ENCODE measurements at places on chromosomes 11 and 22. TPM values are rescaled to one million over a fixed set of nuclear protein-coding genes. Genes with fewer than 3 reads are reported as not detected.

DNA sequence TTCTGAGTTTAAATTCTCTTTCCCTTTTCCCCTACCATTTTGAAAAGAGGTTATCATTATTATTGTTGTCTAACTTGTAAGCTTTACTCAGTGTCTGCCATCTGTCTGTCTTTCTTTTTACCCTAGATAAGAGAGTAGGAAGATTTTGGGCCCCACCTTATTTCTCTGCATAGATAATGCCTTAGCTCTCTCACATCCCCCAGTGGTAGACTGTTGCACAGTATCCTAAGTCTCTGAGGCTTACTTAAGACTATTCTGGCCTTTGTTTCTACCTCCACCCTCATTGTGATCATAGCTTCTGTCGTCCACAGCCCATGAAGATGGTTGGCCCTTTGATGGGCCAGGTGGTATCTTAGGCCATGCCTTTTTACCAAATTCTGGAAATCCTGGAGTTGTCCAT is 3.6 kb upstream of the OR51L1 start:
- no peak for DNase-seq

GRCh38 chr11:44434191-44434590 is 124.3 kb upstream of the ALX4 start:
- no peak for DNase-seq

- DNase-seq, result no peak
These were observed 20.8 kb upstream of the DLAT start for GRCh38 chr11:112004389-112004788.

GRCh38 chr11:42243385-42243784 is 783.9 kb upstream of the LRRC4C start:
- no peak for DNase-seq

- no peak for DNase-seq
These were observed 28.4 kb downstream of the ARHGAP32 start for GRCh38 chr11:129163714-129164164.

GRCh38 chr22:28034760-28035401 is 115.8 kb upstream of the PITPNB start:
- no peak for DNase-seq

DNA sequence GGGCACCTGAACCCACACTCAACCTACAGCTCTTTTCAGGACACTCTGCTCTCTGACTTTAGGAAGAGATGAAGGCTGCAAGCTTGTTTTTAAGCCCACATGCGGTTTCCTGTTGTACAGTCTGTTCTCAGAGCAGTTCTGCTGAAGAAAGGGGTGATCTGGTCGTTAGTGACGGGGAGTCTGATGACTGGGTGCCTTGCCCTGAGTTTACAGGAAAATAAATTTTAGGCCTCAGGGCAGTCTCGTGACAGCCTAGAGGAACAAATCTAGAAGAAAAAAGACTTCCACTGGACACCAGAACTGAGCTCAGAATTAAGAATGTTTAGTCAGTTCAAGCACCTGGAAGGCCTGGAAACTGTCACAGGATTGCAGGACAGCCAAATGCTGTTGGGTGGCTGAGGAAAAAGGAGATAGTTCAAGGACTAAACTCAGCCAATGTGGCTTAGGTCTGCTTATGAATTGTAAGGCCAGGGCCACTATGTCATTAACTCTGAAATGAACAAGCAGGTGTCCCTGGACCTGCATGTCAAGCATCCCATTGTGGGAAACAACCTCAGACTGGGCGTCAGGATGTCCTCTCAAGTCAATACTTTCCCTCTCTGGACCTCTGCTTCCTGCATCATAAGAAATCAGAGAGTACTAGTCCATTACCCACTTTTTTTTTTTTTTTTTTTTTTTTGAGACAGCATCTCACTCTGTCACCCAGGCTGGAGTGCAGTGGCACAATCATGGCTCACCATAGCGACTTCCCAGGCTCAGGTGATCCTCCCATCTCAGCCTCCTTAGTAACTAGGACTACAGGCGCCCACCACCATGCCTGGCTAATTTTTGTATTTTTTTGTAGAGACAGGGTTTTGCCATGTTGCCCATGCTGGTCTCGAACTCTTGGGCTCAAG is 5.7 kb downstream of the PIK3IP1 start:
- DNase-seq, result peak; percentile 43

GRCh38 chr22:50603511-50604255 is 3.1 kb downstream of the MAPK8IP2 start:
- no peak for DNase-seq

GRCh38 chr22:17237038-17237668 is 17.9 kb upstream of the ADA2 start:
- no peak for DNase-seq

DNA sequence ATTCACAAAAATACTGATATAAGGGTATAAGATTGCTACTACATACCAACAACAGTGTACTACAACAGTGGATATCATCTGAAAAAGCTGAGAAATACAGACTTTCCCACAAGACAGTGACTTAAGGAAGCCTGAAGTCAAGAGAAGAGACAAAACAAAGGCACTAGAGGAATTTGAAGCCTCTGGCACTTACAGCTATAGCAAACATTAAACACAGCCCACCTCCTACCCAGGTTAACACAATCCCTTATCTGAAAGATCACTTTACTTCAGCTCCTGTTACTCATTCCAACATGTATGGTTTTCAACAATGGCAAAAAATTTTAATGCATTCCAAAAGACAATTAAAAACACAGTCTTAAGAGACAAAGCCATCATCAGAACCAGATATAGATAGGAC is 388.5 kb downstream of the JRKL start:
- no peak for DNase-seq

DNA sequence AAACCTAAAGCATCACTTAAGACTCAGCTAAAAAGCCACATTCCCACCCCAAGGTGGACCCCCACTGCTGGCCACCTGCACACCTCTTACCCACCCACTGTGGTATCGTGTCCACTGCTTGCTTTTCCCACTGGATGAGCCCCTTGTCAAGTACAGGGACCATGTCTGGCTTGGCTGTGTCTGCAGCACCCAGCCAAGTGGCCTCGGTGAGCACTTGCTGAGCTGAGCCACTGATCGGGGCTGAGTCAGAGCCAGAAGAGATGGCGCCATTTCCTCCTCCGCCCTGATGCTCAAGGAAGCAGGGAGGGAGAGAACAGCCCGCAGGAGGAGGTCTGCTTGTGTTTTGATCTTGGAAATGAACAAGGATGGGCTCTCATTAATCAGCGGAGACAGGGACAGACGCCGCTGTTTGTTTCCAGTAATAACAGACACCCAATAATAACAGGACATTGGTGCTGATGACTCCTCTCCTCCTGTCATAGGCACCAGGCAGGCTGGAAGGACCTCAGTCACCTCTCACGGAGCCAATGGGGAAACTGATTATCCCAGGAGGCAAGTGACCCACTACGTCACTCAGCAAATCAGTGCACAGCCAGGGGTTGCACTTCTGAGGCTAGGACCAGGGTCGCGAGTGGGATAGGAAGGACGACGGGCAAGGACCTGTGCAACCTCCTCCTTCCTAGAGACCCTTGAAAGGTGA is 85.2 kb upstream of the RTL6 start:
- DNase-seq, result peak; percentile 12

- peak; percentile 76 for DNase-seq
These were observed 10.0 kb downstream of the OR51L1 start for GRCh38 chr11:5004424-5005274.

DNA sequence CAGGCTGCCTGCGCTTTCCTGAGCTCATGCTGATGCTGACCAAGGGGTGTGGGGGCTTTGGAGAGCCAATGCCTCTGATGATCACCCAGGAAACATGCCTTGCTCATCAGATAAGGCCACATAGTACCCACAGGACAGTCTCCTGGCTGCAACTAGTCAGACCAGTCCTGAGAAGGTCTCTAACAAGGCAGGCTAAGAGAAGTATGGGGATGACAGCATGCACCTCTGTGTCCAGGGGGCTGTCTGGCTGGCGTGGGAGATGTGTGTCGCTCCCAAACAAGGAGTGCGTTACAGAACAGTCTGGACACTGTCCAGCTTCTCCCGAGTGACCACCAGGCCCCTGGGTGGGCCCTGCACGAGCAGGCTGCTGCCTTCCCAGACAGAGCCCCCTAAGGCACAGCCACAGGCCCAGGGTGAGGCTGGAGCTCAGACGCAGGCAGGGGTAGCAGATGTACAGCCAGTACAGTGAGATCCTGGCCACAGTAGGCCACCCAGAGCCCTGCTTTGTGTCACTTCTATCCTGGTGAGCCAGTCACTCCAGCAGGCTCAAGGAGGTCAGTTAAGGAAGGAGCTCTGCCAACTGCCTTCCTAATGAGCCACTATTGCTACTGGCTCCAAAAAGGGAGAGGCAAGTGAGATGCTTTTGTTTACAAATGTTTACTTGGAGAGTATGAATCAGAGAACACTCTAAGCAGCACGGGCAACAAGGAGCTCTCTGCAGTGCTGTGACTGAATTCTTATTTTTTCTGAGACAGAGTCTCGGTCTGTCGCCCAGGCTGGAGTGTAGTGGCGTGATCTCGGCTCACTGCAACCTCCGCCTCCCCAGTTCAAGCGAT is 66.0 kb upstream of the CLTCL1 start:
- DNase-seq, result no peak

- no peak for DNase-seq
These were observed 22.4 kb downstream of the C22orf23 start for GRCh38 chr22:37930952-37931440.

The MS4A2 gene
- 4.1 TPM for total RNA-seq

The SERPING1 gene
- 224 TPM for total RNA-seq

The C11orf52 gene
- total RNA-seq, result 3.2 TPM

The MFRP gene
- total RNA-seq, result not detected

The INS gene
- not detected for total RNA-seq

The POU2F3 gene
- 1.1 TPM for total RNA-seq

The TUB gene
- total RNA-seq, result 10.4 TPM

Data from mucosa of descending colon (tissue), 3 donors.